Activated effector memory CD4-positive, alpha-beta T cell treated with anti-CD3 and anti-CD28 coated beads, Interleukin-2, amount 50 U/mL, for 16 hours (primary cell): ENCODE measurements at places on chromosomes 11 and 22.

- no peak for DNase-seq
Observed at GRCh38 chr11:114124601-114125144, 65.2 kb downstream of the ZBTB16 start.

GRCh38 chr11:16211407-16211806, 144.9 kb downstream of the SOX6 start:
- no peak for DNase-seq

DNA sequence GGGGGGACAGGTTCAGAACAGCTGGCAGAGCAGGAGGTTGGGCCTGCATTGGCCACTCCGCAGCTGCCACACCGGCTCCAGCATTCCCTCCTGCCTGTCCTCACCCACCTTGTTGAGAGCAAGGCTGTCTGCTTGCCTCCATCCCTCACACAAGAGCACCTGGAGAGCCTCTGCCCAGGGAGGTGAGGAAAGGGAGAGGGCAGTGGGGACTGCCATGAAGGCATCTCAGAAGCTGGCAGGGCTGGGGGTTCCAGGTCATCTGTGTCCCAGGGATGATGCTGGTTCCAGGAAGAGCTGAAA, 27.1 kb downstream of the RSPH14 start:
- DNase-seq, result no peak

DNA sequence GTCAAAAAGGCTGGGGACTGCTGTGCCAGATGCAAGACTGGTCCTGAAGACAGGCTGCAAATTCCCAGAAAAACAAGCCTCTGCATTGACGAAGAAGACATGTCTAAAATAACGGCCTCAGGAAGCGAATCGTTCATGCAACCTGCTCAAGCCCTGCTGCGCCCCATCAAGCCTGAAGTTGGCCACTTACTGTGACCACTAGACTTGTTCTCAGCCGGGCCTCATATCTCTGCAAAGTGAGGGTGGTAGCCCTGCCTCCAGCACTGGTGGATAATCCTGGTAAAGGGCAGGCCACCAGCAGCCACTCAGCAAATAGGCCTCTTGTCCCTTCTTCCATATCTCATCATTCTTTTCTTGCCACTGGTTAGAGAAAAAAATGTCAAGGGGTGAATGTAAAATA, 11.8 kb downstream of the LTO1 start:
- peak; percentile 42 for DNase-seq

DNA sequence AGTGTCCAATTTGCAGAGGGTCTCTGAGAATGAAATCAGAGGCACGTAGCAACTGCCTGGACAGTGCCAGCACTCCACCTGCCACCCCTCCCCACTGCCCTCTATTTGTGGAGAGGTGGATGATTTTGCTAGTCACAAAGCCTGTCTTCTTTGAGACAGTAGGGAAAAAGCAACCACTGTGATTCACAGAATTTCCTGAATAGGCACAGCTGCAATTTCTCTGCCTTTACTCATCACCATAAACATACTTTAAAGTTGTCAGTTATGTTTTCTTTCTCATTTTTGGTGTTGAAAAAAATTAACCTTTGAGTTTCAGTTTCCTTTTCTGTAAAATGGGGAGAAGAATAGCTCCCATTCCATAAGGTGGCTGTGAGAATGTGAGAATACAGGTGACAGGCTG, 134.3 kb downstream of the TEAD1 start:
- no peak for DNase-seq

GRCh38 chr22:16970446-16970845, 37.6 kb downstream of the GAB4 start:
- peak; percentile 34 for DNase-seq

GRCh38 chr11:73413256-73413655, 37.1 kb downstream of the RELT start:
- DNase-seq, result no peak

GRCh38 chr11:84969103-84969502, 658.0 kb downstream of the DLG2 start:
- no peak for DNase-seq

DNA sequence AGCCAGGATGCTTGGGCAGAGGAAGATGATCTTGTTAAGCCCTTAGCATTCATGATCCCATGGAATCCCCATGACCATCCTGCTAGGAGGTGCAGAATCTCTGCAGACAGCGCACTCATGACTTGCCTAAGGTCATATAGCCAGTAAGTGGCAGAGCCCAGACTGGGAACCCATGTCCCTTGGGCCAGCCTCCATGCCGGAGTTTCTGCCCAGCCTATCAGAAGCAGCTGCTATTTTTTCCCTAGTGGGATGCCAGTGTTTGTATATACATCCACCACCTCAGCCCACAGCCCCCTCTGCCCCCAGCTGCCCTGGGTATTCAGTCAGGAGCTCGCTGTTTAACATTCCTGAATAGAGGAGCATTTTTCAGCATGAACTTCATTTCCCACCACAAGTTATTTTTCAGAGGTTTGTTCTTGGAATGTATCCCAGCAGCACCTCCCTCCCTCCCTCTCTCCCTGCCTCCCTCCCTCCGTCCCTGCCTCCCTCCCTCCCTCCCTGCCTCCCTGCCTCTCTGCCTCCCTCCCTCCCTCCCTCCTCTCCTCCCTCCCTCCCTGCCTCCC, 34.4 kb upstream of the SUSD2 start:
- DNase-seq, result no peak

GRCh38 chr11:93063086-93063485, 93.6 kb downstream of the MTNR1B start:
- no peak for DNase-seq

DNA sequence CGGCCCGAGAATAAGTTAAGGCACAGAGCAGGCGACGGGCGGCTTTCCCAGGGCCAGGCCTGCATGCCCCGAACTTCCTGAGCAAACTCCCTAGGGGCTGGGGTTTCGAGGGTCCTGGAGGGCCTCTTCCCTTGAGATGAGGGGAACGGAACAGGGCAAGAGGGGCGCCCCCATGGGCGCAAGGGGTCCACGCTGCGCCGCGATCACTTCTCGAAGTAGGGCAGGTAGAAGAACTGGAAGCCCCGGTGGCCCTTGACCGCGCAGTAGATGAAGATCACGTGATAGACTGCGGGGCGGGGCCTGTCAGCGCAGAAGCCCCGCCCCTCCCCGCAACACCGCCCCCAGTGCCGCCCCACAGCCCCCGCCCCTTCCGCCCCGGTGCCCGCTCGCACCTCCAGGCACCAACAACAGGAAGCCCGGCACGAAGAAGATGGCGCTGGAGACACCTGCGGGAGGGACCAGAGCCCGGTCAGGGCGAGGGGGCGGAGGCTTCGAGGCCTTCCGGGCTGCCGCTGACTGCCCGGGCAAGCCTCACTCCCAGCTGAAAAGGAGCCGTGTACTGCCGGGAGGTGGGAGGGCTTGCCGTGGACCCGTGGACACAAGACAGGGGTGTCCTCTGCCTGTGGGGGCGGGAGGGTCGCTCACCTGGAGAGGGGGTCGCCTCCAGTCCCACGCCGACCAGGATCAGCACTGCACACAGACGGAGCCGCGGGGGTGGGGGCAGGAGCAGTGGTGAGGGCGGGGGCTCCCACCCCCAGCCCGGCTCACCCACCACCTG, 4.5 kb downstream of the TMEM134 start:
- peak; percentile 97 for DNase-seq

GRCh38 chr11:36249246-36249645, 40.0 kb downstream of the COMMD9 start:
- DNase-seq, result no peak

DNA sequence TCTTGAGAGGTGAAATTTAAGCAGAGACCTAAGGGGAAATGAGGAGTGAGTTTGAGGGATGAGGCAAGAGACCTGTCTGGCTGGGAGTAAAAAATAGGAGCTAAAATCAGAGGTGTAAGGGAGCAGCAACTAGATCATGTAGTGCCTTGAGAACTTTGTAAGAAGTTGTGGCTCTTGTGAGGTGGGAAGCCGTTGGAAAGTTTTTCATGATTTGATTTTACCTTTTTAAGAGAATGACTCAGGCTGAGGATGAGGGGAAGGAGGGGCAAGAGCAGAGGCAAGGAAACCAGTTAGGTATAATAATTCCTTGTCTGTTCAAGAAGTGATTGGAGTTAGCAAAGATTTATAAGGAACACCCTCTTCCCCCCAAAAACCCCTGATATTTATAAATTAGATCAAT, 25.8 kb downstream of the QSER1 start:
- DNase-seq, result no peak

- DNase-seq, result peak; percentile 74
Observed at GRCh38 chr11:4539603-4540219, 5.3 kb upstream of the OR52M1 start.
